GM23338 (cell line): ENCODE measurements at places on chromosomes 12 and 14.

DNA sequence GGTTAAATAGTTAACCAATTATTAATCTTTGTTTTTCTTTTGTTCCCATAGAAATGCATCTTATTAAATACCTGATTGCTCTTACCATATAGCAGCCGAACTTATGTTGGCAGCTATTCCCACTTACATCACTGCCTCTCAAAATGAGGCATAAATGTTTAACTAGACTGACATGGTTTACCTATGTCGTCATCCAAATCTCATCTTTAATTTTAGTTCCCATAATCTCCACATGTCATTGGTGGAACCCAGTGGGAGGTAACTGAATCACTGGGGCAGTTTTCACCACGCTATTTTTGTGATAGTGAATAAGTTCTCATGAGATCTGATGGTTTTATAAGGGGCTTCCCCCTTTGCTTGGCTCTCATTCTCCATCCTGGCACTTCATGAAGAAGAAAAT, 499.2 kb upstream of the ATP2B1 start:
- H3K36me3 ChIP-seq = 0 out of 2 replicates have a peak, but pooled peaks cover 2% of the 10 kb centered on the region
- H3K4me3 ChIP-seq = no peak overlapping the region
- H3K4me1 ChIP-seq = no peaks in the 10 kb centered on the region
- DNase-seq = no peak

GRCh38 chr14:65803885-65804284, 391.4 kb downstream of the FUT8 start:
- no peak overlapping the region for H3K4me3 ChIP-seq
- no peaks in the 10 kb centered on the region for H3K27me3 ChIP-seq
- no peaks in the 10 kb centered on the region for H3K4me1 ChIP-seq
- DNase-seq = no peak
- no peak overlapping the region for H3K27ac ChIP-seq

- H3K27ac ChIP-seq = no peak overlapping the region
- DNase-seq = no peak
- no peak overlapping the region for H3K4me3 ChIP-seq
Measured at GRCh38 chr14:96191353-96191752, 13.3 kb upstream of the BDKRB2 start.

DNA sequence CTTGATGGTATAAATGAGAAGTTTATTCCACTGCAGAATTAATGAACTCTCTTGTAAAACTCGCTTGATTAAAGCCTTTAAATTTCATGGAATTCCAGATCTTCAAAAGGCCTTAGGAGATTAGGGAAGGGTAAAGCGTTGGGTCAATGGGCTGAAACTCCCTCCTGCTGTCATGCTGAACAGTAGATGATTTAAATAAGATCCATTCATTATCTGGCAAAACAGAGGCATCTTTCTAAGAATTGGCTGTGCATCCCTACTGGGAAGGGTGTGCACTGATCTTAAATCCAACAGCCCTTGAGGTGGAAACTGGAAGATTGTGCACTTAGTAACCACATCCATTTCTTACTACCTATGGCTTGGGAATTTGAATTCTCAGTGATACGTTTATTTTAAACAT, 56.0 kb downstream of the PLCZ1 start:
- no peak overlapping the region for H3K27ac ChIP-seq
- no peak overlapping the region for H3K4me3 ChIP-seq
- no peaks in the 10 kb centered on the region for H3K27me3 ChIP-seq

DNA sequence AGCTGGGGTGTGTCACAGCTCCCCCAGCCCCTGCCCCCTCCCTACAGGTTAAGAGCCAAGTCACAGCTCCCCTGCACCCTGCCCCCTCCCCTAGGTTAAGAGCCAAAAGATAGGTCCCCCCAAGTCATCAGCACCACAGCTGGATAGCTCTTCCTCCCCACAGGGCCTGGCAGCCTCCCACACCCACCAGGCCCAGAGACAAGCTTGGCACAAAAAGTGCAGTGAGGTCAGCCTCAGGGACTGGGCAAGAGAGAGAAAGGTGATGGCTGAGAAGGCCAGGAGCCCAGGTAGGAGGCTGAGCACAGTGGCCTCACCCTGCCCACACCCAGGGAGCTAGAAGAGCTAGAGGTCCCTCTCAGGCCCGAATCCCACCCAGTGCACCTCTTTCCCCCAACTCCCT, 8.7 kb downstream of the ITGA7 start:
- H3K4me3 ChIP-seq = no peak overlapping the region
- H3K27me3 ChIP-seq = no peaks in the 10 kb centered on the region
- no peak for DNase-seq

DNA sequence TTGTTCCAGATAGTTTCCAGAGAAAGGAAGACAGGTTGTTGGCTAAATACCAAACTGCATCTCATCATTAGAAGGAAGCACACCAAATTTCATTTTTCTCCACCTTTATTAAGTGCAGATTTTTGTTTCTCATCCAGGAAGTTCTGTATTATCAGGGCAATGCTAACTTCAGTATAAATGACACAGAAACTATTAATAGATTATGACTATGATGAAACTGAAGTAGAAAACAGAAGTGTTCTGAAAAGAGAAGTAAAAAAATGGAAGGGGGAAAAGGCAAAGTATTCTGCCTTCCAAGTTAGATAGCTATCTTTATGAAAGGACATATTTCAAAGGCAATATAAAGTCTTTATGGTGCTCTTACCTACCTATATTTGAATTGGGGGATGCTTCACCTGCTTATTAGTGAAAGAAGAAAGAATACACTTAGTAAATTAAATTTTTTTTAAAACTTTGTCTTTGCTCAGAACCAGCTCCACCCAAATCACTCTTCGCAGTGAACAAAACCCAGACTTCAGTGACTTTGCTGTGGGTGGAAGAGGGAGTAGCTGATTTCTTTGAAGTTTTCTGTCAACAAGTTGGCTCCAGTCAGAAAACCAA, 223.9 kb downstream of the PTPRO start:
- no peaks in the 10 kb centered on the region for H3K27me3 ChIP-seq
- no peak for DNase-seq
- no peaks in the 10 kb centered on the region for H3K4me1 ChIP-seq
- no peaks in the 10 kb centered on the region for H3K36me3 ChIP-seq
- H3K27ac ChIP-seq = no peak overlapping the region

- no peaks in the 10 kb centered on the region for H3K4me1 ChIP-seq
- no peaks in the 10 kb centered on the region for H3K36me3 ChIP-seq
- no peaks in the 10 kb centered on the region for H3K27me3 ChIP-seq
- no peak overlapping the region for H3K27ac ChIP-seq
Measured at GRCh38 chr12:15575671-15576541, 213.3 kb downstream of the EPS8 start.

DNA sequence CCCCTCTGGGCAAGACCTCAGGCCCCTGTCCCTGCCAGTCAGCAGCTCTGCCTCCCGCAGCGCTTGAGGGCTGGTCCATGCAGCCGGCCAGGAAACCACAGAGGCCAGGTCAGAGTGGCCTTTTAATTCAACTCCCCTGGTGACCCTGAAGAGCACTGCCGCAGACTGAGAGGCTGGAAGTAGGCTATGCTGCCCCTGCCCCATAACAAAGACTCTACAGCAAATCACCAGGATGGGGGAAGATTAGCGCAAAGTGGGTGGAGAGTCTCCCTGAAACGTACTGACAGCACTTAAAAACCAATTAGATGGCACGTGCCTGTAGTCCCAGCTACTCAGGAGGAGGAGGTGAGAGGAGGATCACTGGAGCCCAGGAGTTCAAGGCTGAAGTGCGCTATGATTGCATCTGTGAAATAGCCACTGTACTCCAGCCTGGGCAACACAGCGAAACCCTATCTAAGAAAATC, 70.5 kb downstream of the ITPK1 start:
- peaks cover 66% of the 10 kb centered on the region for H3K4me1 ChIP-seq
